ENCODE measurements at places on chromosomes 3 and 15.
A peak's percentile ranks its signal among the peaks of the same experiment; 100 is the strongest.

- no peak for DNase-seq
Measured at GRCh38 chr3:187763850-187764648, 18.8 kb upstream of the BCL6 start.

GRCh38 chr3:152874896-152875749, 40.2 kb downstream of the P2RY1 start:
- no peak for DNase-seq

DNA sequence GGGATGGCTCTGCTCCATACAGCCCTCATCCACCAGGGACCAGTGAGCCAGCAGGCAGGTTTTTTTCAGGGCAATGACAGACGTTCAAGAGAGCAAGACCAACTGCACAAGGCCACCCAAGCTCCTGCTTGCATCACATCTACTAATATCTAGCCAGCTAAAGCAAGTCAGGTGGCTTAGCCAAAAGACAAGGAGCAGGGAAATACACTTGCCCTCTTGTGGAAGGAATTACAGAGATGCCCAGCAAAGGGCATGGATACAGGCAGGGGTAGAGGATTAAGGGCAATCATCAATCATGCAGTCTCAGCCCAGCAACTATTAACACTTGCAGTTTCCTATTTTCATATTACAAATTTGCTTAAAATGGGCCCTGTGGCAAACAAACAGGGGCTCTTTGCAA, 81.5 kb upstream of the NTRK3 start:
- no peak for DNase-seq

DNA sequence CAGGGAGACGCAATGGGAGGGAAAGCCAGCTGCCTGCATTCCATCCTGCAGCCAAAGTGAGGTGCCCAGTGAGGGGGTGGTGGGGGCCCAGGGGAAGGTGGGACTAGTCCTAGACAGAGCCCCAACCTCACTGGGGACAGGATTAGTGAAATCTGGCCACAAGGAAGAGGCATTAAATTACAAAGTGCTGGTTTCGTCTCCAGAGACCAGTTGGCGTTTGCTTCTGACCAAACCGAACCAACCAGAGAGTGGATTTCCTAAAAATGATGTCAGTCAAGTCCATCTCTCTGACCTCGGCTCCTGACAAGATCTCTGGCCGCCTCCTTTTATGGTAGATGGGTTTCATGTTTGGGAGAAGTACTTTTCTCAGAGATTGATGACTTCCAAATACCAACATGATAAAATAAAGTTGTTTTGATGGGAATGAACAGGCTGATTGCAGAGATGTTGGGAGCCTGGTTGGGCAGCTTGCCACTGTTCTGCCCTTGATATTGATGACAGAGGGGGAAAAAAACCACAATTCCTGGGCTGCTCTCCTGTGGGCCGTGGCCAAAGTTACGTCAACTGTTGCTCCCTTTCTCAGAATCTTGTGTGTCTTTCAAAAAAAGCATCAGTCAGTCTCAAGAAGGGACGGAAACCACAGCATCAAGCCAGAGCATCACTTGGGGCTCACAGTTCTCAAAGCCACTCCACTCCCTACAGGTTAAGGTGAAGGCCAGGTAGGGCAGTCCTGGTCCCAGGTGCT, 24.6 kb downstream of the ITGA11 start:
- no peak for DNase-seq

- DNase-seq = no peak
Measured at GRCh38 chr15:77568014-77568972, 64.4 kb downstream of the LINGO1 start.

DNA sequence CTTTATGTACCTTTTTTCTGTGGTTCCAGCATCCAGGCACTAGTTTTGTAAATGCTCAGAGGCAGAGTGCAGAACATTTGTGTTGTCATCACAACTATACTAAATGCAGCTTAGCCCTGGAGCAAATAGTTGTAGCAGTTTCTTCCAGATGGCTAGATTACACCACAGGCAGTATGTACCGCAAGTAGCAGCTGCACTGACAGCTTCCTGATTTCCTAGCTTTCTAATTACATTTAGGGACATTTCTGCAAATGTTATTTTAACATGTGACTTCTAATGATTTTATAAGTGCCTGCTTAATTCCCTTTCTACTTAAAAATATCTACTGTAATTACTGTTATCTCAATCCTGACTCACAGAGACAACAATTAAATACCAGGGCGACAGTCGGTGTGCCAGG, 106.5 kb downstream of the NR2E3 start:
- no peak for DNase-seq

- no peak for DNase-seq
Measured at GRCh38 chr15:66775127-66776105, 73.4 kb downstream of the SMAD6 start.

DNA sequence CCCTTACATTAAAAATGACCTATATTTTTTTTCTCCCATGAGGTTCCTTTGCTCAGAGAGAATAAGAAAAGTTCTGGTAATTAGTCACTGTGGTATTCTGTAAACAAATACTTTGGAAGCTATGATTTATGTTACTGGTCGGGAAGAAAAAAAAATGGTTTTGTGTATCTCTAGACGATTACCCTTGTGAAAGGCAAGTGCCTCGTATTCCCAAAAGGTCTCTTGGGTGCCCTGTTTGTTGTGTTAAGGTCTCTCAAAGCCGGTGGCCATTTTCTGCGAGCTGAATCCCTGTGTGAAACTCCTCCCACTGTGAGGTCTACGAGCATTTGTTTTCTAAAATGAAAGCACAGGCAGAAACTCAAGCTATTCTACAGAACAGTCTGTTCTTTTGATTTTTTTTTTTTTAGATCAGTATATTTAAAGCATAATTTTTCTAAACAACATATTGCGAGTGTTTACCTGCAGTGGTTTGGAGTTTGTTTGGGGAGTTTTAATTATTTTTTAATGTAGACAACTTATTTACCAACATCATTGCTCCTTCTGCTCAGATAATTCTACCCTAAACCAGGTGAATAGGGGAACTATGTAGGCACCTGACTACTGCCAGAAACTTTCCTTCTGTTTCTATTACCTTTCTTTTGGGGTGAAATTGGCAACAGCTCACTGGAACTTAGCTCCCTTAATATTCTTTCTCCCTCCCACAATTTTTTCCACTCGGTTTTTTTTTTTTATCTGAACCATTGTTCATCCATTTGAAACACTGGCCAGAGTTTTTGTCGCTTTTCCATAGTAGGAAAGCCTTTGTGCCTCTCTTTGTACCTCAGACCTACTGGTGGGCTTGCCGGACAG, 44.0 kb downstream of the ZBTB38 start:
- peak; percentile 79 for DNase-seq

DNA sequence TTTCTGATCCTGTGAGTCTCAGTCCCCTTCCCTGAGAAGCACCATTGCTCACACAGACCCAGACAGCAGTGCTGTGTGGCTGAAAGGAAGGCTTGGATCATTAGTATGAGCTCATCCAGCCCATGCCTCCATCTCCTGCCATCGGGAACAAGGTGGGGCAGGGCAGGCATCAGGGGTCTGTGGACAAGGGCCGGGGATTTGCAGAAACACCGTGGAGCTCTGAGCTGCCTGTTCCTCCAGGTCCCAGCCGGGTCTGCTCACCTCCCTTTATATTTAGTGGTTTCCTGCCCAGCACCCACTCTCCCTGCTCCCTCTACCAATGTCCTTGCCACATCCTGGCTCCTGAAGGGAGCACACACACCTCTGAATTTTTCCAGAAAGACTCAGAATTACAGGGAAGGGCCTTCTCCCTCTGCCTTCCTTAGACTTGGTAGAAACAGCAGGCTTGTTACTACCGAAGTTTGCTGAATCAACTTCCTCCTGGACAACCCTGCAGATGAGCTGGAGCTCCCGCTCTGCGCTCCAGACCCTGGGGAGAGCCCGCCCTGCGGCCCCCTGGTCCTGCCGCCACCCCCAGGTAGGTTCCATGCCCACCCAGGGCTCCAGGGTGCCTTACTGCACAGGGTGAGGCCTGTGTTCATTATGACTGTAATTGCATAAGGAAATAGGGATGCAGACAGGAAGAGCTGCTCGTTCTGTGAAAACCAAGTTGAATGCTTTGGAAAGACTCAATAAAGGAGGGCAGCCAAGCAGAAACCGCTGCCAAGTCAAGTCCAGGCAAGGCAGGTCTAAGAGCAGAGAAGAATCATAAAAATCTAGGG, 128.1 kb downstream of the NSMCE3 start:
- no peak for DNase-seq

- DNase-seq = no peak
Measured at GRCh38 chr15:63551400-63551799, 45.8 kb upstream of the FBXL22 start.

GRCh38 chr3:85516146-85516545, 557.4 kb downstream of the CADM2 start:
- no peak for DNase-seq

DNA sequence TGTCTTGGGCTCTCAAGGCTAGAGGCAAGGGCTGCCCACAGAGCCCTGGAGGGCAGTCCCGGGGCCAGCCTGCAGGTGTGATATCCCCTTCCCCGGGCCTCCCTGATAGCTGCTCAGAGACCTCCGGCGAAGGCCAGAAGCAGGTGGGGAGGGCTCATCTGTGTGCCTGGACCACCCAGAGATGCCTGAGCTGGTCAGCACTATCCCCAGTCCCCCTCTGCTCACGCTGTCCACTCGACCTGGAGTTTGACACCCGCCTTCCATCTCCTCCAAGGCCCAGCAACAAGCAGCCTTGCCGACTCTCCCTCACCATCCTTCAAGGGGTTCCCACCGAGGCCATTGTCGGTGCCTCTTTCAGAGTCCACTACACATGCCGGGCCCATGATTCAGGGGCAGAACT, 39.4 kb downstream of the DNAH1 start:
- DNase-seq = no peak

- DNase-seq = no peak
Measured at GRCh38 chr3:26425076-26425475, 197.5 kb upstream of the LRRC3B start.

All from CD4-positive, alpha-beta T cell treated with Interleukin-12 subunit alpha and Interleukin-12 subunit beta, for 1 hour (primary cell).